ENCODE measurements at places on chromosomes 4 and X.
A peak's percentile ranks its signal among the peaks of the same experiment; 100 is the strongest.

DNA sequence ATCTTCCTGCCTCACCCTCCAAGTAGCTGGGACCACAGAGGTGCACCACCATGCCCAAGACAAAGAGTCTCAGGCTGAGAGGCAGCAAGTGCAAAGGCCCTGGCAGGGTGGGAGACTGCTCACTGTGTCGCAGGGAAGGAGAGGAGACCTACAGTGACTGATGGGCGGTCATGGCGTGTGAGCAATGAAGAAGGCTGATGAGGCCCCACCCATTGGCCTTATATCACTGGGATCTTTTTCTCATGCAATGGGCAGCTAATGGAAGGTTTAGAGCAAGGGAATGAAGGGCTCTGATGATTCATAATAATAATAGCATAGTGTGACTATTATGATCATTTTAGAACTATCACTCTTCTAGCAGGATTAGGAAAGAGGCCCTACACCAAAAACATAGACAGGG is 20.9 kb downstream of the FAM9C start:
- DNase-seq: no peak

DNA sequence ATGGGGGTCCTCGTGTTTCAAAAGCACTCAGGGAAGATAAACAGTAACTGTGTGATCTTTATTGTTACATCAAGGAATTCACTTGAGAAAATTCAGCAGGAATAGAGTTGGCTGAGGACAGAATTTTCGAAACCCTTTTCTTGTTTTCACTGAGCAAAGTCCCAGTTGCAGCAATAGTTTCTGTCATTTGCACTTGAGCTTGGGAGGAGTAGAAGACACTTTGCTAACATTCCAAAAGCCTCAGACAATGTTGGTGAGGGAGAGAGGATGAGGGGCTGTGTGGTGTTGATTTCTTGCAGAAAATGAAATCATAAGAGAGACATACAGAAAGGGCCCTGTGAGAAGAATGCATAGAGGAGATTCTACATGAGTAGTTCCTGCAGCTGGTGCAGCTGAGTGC is 151.9 kb upstream of the DIPK2B start:
- DNase-seq: no peak

DNA sequence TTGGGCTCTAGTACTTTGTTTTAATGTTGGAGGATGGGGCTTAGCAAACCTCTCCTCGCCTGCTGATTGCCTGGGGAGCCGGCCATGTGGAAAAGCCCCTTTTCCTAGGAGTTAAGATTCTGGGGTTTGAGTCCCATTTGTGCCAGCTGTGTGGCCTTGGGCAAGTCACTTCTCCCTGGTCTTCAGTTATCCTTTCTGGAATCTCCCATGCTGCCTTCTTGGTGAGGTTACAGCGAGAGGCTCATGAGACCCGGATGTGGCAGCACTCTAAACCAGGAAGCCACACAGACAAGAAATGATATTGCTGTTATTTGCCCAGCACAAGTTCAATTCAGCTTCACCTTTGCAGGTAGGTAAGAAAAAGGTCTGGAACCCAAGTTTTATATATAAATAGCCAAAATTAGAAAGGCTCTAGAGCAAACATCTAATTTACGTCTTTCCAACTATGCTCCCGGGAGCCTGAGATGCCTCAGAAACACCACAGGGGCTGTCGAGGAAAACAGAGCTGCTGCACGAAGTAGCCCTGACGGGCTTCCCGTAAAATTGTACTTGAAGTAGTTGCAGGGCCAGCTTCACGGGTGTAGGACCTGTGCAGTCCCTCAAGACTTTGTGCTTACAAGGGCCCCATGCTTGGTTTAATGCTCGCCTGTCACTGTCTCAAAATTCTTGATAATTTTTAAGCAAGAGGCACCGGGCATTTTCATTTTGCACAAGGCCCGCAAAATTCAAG is 8.3 kb upstream of the SASH3 start:
- no peak for DNase-seq

DNA sequence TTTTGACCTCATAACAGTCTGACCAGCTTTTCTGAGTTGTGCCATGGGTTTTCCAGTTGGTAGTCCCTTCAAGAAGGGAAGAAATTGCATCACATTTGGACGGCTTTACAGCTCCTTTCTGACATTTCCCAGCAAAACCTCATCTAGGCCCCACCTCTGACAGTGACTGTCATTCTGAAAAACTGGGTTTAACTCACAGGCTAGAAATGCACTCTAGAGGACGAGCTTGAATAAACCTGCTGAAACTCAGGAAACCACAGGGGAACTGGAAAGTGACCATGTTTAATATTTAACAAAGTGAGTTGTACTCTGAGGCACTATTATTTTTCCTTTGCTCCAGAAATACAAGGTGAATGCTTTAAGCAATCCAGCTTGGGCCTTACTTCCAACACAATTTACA is 434.3 kb upstream of the RASGEF1B start:
- DNase-seq: no peak

DNA sequence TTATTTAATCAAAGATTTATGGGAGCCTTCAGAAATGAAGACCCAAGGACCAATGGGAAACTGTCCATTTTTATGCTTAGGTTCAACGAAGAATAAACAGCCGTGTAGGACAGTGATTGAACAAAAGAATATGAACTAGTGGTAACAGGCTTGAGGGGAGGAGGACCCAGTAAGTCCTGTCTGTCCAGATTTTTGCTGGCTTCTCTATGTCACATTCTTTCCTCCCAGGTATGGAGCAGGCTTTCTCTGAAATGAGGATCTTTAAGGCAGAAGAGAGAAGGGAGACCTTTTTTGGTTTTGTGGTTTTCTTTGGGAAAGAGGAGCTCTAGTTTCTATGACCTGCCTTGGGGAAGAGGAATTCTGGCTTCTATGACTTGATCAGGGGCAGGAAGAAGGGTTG is 74.1 kb downstream of the BANK1 start:
- no peak for DNase-seq

- no peak for DNase-seq
These were observed 62.1 kb downstream of the GALNTL6 start for GRCh38 chr4:171875291-171875690.

- no peak for DNase-seq
These were observed 238.1 kb upstream of the PPP1R2C start for GRCh38 chrX:43016021-43016420.

GRCh38 chr4:103099691-103100392 is at the start of gene BDH2:
Gene BDH2, minus strand, starts transcription at chr4:103099834. Its CDS starts 3,580 bp downstream, at chr4:103096254.
- peak; percentile 12 for DNase-seq

- DNase-seq: no peak
These were observed 497.3 kb upstream of the FRG1 start for GRCh38 chr4:189443341-189443740.

DNA sequence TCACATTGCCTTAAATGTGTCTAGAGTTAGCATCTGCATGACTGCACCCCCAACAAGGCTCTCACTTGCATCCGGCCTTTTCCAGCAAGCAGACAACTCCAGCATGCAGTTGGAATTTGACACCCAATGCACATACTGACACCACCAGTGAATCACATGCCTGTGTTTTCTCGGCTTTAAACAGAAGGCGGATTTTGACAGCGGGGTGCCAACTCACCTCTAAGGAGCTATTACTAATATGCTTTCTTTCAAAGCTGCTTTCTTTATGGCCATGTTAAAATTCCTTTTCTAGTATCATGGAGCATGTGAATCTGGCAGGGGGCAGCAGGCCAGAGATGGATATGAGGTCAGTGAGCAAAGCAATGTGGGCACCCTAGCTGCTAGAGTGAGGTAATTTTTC is 78.0 kb upstream of the CLNK start:
- DNase-seq: no peak

DNA sequence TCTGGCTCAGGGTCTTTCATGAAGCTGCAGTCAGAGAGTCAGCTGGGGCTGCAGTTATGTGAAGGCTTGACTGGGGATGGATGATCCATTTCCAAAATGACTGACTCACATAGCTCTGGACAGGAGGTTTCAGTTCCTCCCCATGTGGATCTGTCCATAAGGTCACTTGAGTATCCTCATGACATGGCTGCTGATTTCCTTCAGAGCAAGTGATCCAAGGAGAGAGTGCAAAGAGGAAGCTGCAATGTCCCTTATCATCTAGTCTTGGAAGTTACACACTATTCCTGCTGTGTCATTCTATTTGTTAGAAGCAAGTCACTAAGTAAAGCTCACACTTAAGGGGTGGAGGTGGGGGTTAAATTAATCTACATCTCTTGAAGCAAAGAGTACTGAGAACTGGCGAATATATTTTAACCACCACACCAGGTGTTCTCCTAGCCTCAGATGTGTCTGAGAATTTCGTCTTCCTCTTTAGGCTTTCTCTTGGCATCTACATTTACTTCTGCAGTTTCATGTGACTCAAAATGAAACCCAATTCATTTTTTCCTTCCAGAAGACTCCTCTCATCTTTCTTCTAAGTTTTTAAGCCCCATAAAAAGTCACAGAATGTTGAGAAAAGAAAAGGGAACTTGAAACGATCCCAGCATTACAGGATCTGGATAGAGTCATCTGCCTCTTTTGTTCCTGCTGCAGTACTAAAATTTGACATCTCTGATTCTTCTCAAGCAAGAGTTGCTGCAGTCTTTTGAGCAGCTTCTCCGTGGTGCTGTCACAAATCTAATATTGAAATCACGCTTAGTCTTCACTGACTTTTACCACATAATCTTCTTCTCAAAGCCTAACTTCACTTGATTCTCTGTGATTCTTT is 3.8 kb upstream of the GRPR start:
- no peak for DNase-seq

DNA sequence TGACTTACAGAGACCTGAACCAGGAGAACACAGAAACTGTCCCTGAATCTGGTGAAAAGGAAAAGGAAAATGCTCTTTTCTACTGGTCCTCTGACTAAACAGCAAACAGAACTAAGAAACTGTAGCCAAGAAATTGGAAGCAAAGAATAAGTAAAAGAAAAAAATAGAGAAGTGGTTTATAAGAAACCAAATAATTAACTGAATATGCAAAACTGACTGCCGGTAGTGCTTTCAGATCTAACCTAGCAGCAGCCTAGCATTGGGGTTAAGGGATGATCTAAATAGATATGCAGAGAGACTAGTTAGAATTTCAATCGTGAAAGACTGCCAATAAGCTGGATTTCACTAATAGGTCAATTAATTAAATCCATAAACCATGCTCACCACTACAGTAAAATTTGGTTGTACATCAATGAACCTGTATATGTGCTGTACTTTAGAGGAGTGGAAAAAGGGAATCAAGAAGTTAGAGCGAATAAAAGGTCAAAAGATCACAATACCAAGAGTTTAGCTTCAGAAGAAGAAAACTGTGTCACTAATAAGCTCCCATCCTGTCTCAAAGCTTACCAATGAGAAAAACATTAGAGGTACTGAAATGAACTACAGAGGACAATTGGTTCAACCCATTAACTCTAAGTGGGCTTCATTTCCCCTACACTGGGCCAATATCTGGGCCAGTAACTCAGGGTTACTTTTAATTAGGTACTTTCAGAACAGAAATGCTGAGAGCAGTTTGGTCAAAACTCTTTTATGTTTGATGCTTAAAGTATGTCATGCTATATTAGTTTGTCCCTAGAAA is 53.6 kb downstream of the KLHL13 start:
- no peak for DNase-seq

GRCh38 chrX:120260369-120260768 is 9.8 kb downstream of the ZBTB33 start:
- DNase-seq: no peak

DNA sequence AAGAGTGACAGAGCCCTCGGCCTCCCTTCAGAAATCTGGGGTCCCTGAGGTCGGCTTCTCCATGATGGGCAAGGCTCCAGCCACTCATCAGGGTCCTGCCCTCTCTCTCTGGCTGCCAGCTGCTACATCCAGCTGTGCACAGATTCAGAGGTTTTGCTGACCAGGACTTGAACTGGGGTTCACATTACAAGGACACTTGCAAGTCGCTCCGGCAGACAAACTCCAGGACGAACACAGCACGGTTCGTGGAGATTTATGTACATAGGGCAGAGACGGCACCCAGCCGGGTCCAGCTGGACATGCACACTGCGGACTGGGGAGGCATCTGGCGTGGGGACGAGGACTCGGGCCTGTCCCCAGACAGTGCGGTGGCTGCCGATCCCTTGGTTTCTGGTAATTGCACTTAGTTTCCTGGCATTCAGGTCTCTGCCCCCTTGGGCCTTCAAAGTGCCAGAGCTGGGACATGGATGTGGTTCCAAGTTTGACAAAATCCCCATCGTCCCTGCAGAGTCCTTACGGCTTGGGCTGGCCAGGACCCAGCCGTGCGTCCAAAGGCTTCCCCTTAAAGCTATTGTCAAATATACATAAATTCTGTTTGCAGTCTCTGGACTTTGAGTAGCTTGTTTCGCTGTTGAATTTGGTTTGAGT is 6.2 kb upstream of the C4orf50 start:
- DNase-seq: no peak

- DNase-seq: no peak
These were observed 63.1 kb upstream of the CITED1 start for GRCh38 chrX:72368796-72369195.

DNA sequence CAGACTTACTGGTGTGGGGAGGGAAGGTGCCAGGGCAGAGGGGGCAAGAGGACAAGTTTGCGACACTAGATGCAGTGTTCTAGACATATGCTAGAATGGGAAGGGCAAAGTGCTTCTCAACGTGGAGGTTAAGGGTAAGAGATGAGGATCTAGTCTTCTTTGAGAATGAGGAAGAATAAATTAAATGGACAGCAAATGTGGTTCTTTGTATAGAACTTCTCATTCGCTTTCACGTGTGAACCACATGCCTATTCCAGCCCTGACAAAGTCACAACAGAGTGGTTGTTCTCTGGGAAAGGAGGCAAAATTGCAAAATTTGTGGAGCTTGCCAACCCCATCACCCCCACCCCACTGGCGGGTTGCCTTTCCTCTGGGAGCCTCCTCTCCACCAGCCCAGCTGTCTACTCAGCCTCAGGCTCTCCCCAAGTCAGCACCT is 1.5 kb upstream of the ANXA5 start:
- no peak for DNase-seq
